Stimulated activated CD4-positive, alpha-beta T cell treated with anti-CD3 and anti-CD28 coated beads, TNF-alpha, amount 100 ng/mL, for 24 hours (primary cell): ENCODE measurements at places on chromosomes 6 and 20.

DNA sequence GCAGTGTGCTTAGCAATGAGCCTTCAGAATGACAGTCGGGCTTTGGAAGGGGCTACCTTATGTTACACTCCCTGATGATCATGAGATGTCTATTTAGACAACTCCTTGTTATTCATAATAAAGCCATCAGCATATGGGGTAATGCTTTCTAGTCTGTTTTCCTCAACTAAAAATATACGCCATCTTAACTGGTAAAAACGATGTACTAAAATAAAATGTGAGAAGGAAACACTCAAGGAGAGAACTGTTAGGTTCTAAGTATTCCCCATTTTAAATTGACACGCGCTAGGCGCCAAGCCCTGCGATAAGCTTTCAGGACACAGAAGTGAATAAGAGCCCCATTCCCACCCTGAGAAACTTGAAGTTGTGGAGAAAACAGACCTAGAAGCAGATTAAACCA is 43.6 kb downstream of the SOD2 start:
- no peak for DNase-seq

DNA sequence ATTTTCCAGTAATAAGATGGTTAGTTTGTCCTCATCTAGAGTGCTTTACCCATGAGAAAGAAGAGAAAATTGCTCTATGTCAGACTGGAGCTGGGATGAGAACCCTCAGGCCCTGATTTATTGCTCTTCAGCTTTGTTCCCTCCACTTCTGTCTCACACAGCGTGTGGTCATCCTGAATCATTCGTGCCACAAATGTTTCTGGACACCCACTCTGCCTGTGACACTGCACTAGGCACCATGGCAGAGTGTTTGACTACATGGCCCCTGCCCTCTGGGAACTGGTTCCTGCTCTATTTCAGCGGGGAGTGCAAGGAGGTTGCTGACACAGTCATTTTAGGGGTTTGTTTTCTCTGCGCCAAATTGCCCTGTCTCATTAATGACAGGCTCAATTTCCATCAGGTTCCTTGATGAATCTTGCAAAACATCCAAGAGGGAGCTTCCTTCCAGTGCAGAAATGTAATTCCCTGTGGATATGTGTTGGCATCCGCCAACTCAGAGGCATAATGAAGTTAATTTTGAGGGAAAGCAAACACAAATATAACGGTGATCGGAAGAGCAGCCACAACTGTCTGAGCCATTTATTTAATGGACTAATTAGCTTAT is 207.5 kb downstream of the CLIC5 start:
- DNase-seq = no peak

DNA sequence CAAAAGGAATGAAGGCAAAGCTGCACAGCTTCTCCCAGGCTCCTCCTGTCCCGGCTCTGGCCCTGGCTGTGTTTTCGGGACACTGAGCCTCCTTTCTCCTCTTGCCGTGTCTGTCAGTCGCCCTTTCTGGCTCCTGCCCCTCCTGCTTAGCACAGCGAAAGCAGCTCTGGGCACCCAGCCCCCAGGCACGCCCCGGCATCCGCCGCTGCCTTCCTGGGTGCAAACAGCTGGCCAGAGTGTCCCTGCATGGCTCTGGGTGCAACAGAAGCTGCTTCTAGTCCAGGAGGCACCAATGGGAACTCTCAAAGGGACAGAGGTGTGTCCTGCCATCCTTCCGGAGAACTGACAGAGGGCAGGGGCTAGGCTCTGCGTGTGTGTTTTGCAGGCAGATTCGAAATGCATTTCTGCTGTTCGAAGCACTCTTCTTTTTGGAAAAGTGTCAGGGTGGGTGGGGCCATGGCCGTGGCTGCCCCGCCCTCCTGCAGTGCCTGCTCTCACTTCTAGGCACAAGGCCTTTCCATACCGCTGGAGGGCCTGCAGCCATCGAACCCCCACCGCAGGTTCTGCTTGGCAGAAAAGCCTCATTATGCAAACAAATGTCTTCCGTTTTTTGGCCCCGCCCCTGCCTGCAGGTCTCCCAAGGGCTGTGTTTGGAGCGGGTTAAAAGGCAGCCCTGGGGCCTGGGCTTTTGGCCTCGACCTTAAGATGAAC is 15.5 kb downstream of the COL9A3 start:
- peak; percentile 33 for DNase-seq

DNA sequence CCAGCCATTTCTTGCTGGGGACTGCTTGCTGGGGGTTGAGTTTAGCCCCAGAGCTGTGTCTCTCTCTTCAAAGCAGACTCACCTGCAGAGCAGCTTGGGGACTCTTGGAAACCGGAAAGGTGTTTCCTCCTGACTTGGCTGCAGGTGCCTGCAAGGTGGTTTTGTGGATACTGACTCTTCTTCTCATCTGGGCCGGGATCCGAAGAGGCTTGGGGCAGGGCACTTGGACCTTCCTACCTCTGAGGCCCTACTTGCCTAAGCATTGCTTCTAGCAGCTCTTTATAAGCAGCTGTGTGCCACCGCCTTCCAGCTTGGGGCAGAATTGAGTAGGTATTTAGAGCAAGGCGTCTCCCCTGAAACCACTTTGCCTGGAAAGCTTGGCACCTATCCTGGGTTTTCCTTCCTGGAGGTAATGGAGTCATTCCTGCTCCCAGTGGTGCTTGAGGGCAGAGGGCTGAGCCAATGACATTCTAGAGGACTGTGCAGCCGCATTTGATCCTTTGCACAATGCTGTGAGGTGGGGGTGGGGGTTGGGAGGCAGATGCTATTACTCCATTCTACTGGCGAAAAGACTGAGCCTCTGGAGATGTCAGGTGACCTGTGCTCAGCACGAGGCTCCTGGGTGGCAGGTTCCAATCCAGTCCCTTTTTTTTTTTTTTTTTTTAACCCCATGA is 3.4 kb upstream of the CTSZ start:
- DNase-seq = no peak

DNA sequence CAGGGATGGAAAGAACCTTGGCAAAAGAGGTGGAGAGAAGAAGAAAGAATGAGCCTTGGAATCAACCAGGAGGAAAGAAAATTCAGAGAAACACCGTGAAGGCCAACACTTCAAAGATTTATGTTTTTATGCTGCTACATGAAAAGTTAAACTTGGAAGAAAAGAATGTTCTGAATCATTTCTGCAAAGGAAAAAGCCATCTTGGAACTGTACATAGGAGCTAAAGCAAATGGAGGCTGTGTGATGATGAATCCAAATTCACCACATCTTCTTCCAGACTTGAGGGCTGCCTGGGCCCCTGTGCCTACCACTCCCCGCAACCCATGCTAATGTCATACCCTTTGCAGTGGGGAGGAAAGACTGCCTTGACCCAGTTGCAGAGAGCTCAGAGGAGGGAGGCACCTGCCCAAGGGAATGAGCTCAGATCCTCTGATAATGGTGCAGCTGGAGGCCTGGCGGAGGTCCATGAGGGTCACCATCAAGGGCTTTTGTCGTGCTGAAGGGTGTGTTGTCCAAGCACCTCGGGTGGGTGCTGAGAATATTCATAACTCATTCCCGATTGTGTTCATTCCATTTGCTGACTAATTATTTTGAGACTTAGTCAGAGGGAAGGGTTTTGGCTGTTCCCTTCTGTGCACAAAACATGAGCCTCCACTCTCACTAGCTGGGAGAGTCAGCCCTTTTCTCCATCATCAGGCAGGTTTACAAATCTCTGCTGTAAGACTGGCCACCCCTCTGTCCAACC is 245.8 kb upstream of the JAG1 start:
- no peak for DNase-seq

DNA sequence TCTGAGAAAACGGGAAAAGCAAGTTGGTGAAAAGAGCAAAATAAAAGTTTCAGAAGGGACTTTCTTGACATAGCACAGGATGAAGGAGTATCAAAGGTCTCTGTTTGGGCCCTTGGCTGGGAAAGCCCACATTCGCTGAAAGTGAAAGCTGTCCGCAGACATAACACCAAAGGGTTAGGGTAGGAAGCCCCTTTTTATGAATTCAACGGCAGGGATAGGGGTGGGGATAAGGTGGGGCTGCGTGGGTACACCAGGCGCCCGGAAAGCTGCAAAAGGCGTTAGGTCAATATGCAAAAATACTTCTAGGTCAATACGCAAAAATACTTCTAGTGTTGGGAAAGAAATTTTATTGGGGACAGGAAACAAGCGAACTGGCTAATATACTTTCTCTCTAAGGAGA is 135.1 kb downstream of the OR2B2 start:
- DNase-seq = no peak

DNA sequence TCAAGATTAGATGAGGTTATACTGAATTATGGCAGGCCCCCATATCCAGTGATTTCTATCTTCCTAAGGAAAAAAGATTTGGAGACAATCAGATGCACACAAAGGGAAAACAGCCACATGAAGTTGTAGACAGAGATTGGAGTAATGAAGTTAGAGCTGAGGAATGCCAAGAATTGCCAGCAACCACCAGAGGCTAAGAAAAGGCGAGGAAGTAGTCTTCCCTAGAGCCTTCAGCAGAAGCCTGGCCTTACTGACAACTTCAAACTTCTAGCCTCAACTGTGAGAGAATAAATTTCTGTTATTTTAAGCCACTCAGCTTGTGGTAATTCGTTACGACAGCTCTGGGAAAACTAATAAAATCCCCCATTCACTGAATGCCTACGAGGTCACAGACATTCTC is 473.9 kb downstream of the COL12A1 start:
- no peak for DNase-seq

DNA sequence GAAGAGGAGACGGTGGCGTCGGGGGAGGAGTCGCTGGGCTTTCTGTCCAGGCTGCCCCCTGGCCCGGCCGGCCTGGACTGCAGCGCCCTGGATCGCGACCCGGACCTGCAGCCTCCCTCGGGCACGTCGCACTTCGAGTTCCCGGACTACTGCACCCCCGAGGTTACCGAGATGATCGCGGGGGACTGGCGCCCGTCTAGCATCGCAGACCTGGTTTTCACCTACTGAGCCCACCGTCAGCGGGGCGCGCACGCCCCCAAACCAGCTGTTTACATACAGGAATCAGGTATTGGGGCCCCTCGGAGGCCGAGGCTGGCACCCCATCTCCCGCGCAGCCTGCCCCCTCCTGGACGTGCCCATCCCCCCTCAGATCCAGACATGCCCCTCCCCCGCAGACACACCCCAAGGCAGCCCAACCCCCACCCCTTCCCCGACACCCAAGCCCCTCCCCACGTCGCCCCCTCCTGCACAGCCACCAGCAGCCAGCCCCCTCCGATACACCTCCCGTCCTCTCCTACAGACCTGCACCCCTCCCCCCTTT is 1.4 kb downstream of the SOX12 start:
- no peak for DNase-seq

GRCh38 chr6:118722829-118723813 is 71.7 kb upstream of the CEP85L start:
- no peak for DNase-seq

GRCh38 chr6:21731411-21732031 is 138.0 kb downstream of the SOX4 start:
- DNase-seq = no peak

GRCh38 chr6:105943514-105943913 is 142.6 kb upstream of the PRDM1 start:
- no peak for DNase-seq

DNA sequence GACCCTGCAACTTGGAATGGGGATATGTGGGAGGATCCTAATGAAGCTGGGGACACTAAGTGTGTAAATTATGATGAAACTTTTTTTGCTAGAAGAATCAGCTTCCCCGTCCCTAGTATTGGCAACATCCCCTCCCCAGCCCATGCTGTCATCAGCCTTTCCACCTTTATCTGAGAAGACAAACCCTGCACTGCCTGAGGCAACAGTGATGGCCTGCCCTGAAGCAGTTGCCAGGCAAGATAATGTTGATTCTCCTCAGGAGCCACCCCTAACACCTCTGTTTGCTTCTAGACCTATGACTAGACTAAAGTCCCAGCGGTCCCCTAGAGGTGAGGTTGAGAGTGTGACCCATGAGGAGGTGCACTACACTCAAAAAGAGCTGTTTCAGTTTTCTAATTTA is 27.1 kb downstream of the MICA start:
- no peak for DNase-seq

- DNase-seq = no peak
These were observed 29.6 kb upstream of the NOL4L start for GRCh38 chr20:32614772-32615171.

GRCh38 chr6:53854843-53855567 is 60.2 kb downstream of the LRRC1 start:
- DNase-seq = no peak

- DNase-seq = no peak
These were observed 189.2 kb upstream of the PHACTR1 start for GRCh38 chr6:12527339-12527738.

- no peak for DNase-seq
These were observed 241.8 kb downstream of the CLIC5 start for GRCh38 chr6:45773906-45774305.

DNA sequence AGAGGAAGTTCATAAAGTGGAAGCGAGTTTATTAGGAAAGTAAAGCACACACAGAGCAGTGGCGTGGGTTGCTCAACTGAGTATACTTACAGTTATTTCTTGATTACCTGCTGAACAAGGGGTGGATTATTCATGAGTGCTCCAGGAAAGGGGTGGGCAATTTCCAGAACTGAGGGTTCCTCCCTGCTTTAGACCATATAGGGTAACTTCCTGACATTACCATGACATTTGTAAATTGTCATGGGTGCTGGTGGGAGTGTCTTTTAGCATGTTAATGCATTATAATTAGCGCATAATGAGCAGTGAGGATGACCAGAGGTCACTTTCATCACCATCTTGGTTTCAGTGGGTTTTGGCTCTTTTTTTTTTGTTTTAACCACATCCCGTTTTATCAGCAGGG is 29.8 kb downstream of the PDYN start:
- no peak for DNase-seq
